M059J (cell line): ENCODE measurements at places on chromosomes 4 and X.

DNA sequence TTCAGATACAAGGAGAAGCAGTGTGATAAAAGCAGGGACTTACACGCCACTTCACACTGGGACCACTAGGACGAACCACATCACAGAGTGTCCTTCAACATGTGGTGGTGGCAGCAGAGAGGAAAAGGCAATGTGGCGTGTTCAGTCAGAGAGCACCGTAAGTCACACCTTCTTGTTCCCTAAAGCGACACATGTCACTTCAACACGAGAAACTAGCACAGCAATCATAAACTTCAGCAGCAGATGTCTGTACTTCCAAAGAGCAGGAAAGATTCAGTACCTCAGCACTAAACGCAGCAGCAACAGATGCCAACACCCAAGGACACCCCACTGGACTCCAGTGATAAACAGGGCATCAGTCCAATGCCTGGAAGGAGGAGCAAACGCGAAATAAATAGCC, 96.7 kb downstream of the AREG start:
- DNase-seq: no peak

DNA sequence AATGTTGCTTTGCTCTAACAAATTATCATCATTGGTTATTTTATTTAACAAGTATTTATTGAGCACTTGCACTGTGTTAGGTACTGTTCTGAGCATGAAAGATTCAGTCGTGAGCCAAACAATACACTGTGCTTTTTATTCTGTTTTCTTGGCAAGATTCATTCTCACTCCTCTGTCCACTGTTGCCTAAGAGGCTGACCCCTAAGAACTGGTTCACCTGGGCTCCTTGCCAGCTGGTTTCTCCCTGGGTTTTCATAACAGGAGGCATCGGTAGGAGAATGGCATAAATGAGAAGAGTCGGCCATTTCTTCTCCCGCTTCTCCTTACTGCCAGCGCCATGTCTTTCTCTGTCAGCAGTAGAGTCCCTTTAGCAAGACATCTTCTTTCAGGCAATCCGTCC, 243.7 kb upstream of the DIAPH2 start:
- peak; percentile 13 for DNase-seq

GRCh38 chr4:169611157-169611556, 1.2 kb downstream of the NEK1 start:
- peak; percentile 10 for DNase-seq

DNA sequence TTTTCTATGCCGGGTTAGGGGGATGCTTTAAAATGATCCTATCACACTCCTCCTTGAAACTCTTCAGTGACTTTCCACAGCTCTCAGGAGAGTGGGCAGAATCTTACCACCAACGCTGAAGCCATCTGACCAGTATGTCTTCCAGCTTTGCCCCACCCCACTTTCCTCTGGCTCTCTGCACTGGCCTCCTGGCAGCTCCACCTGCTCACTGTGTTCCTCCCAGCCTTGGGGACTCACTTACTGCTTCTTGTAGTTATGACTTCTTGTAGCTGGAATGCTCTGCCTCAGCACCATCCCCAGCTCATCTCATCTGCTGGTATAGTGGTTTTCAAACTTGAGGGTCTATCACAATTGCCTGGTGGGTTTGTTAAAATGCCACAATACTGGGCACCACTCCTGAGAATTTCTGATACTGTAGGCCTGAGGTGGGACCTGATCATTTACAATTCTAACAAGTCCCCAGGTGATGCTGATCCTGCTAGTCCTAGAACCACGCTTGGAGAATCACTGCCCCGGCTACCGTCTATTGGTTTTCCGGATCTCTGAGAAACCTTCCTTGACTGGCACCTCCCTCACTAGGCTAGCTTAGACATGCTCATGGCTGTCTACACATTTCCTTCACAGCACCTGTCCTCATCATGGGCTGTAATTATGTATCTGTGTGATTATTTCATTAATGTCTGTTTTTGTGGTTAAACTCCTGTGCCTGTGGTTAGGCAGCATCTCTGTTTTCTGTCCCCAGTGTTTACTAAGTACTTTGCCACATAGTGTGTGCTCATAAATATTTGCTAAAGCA, 152.2 kb downstream of the MGST2 start:
- DNase-seq: no peak

GRCh38 chr4:71095545-71095944, 102.1 kb downstream of the DCK start:
- no peak for DNase-seq

GRCh38 chr4:33940281-33940680, 2304.0 kb downstream of the ARAP2 start:
- no peak for DNase-seq

DNA sequence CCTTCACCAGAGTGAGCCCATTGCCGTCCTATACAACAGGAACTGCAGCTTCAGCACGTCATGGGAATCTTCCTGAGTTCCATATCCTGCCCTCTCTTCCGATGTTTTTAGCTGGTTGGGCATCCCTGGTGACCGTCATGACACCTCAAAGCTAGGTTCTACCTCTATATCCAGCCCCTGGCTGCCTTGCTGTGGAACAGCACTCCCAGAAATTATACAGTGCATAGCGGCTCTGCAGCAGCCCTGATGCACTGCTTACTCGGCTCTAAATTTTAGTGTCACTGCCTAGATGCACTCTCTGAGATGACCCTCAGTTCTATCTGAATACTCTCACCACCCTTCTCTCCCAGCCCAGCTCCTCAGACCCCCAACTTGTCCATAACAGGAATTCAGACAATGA, 44.3 kb downstream of the ARHGEF38 start:
- DNase-seq: no peak

DNA sequence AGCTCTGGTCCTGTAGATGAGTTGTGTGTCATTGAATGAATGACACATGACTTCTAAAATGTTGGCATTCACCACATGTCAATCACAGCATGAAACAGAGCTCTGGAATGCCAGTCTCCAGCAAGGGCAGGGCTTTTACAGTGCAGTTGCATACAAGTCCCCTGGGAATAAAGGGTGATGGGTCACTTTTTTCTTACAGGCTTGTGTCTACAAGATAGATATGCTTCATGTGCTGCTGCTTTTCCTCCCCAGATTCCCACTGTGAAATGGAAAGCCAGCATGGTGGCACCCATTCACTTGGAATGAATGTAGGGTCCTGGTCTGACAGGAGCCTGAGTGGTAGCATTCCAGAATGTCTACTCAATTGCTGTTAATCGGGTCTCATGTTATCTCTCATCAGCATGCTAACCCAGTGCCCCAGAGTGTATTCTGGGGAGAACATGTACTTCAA, 159.1 kb upstream of the KIT start:
- DNase-seq: peak; percentile 93

GRCh38 chr4:184167576-184167975, 50.1 kb downstream of the ENPP6 start:
- no peak for DNase-seq

- DNase-seq: peak; percentile 79
Measured at GRCh38 chr4:128315756-128316520, 28.3 kb upstream of the PGRMC2 start.

GRCh38 chr4:79948739-79949138, 124.3 kb downstream of the ANTXR2 start:
- no peak for DNase-seq

GRCh38 chrX:11996810-11997209, 141.5 kb upstream of the FRMPD4 start:
- DNase-seq: no peak

GRCh38 chr4:173171987-173172386, 3.4 kb downstream of the GALNT7 start:
- no peak for DNase-seq

DNA sequence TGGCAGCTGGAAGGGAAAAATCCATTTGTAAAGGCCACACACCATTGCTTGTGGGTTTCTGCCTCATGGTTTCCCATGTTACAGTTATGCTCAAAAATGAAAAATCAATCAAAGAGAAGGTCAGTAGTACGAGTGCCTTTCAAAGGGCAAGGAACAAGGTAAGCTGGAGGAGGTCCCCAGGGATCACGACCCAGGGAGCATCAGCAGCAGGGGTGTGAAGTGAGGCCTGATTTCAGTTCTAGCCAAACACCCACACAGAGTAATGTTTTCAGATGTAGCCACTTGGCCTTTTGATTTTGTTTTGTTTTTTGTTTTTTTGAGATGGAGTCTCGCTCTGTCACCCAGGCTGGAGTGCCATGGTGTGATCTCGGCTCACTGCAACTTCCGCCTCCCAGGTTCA, 69.4 kb upstream of the AFAP1 start:
- no peak for DNase-seq

- no peak for DNase-seq
Measured at GRCh38 chr4:124083711-124084110, 628.8 kb downstream of the ANKRD50 start.

DNA sequence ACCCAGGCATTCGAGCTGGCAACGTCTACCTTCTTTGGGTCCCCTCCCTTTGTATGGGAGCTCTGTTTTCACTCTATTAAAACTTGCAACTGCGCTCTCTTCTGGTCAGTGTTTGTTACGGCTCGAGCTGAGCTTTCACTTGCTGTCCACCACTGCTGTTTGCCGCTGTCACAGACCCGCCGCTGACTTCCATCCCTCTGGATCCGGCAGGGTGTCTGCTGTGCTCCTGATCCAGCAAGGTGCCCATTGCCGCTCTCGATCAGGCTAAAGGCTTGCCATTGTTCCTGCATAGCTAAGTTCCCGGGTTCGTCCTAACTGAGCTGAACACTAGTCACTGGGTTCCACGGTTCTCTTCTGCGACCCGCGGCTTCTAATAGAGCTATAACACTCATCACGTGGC, 183.5 kb upstream of the GALNTL6 start:
- no peak for DNase-seq

GRCh38 chrX:23134136-23134535, 134.4 kb downstream of the DDX53 start:
- DNase-seq: no peak

- DNase-seq: no peak
Measured at GRCh38 chr4:183478123-183478522, 26.7 kb upstream of the ING2 start.

- no peak for DNase-seq
Measured at GRCh38 chr4:140769209-140769608, 13.0 kb upstream of the TBC1D9 start.

GRCh38 chr4:15938182-15938581, 358 bp downstream of the FGFBP1 start:
- DNase-seq: peak; percentile 52

DNA sequence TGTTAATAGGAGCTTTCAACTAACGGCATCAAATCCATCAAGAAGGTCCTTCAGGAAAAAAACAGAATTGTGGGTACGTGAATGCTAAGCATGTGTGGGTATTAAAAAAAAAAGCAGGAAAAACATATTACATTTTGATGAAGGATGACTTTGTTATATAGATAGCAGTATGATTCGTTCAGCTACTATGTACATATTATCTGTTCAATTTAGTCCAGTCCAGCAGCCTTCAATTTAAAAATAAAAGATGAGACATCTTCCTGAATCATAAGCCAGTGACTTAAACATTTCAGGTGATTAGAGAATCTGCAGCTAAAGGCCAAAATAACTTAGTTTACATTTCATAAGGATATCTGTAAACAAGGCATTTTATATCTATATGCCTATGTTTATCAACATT, 63.4 kb downstream of the LCORL start:
- DNase-seq: no peak

DNA sequence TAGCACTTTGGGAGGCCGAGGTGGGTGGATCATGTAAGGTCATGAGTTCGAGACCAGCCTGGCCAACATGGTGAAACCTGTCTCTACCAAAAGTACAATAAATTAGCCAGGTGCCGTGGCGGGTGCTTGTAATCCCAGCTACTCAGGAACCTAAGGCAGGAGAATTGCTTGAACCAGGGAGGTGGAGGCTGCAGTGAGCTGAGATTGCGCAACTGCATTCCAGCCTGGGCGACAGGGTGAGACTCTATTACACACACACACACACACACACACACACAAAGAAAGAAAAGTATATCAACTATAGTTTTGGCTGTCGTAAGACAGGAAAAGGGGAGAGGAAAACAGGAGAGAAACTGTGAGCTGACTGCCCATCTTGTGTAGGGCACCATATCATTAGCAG, 171.7 kb downstream of the ADAMTS3 start:
- DNase-seq: no peak

- DNase-seq: no peak
Measured at GRCh38 chrX:39222346-39223113, 421.3 kb downstream of the MID1IP1 start.

GRCh38 chrX:40265936-40266335, 168.2 kb upstream of the BCOR start:
- DNase-seq: no peak

GRCh38 chr4:128358913-128359279, 71.3 kb upstream of the PGRMC2 start:
- DNase-seq: no peak

DNA sequence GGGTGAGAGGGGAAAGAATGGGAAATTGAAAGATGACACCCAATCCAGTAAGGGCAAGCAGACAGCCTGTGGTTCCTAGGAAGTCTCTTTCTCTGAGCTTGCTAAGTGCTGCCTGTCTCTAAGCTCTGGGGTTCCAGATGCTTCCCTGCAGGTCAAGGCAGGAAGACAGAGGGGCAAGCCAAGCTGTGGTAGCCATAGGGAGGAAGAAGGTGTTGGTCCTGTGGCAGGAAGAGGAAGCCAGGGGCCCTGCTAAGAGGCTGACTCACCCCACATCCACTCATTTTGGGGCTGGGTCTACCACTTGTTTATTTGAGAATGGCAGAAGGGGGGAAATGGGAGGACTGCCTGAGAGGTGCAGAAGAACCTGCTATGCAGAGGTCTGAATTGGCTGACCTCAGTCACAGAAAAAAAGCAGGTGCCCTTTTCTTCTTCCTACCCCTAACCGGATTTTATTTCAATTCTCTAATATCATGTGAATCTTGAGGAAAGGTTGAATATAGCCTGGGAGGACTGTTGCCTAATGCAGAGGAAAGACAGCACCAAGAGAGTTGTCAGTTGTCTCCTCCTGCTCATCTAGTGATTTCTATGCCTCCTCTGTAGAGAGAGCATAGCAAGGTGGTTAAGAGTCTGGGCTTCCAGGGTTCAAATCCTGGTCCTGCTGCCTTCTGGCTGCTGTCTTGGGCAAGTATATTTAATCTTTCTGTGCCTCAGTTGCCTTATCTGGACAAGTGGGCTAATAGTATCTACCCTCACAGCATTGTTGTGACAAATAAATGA, 27.4 kb downstream of the HOPX start:
- DNase-seq: peak; percentile 18

GRCh38 chrX:67734111-67734753, 190.4 kb downstream of the AR start:
- DNase-seq: no peak

- DNase-seq: peak; percentile 39
Measured at GRCh38 chr4:179867300-179867878, 2375.8 kb upstream of the TENM3 start.

GRCh38 chr4:99838927-99839326, 22.3 kb downstream of the DAPP1 start:
- DNase-seq: no peak

- no peak for DNase-seq
Measured at GRCh38 chrX:10502961-10503360, 117.4 kb downstream of the MID1 start.
